ENCODE measurements at places on chromosomes 2 and 18. TPM values are rescaled to one million over a fixed set of nuclear protein-coding genes. Genes with fewer than 3 reads are reported as not detected.

Gene GNLY
- total RNA-seq = 1.8 TPM

Gene IL36B
- total RNA-seq = not detected

Gene PDCD1
- 3.5 TPM for total RNA-seq

Gene CYP27A1
- 0.49 TPM for total RNA-seq

DNA sequence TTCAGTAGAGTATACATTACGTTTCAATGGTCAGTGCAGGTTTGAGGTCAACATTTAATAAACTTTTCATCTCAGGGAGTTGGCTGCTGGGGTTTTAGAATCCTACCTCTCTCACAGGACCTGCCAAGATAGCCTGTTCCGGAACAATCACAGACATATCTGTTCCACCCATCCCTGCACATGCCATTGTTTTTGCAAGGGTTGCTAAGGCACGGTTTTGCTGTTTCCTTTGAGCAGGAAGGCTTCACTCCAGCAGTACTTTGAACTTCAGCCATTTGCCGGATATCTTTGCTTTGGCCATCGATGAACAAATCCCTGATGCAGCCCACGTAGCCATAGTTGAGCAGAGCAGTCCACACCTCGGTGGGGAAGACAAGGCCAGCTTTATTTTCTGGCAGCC, 493.8 kb downstream of the NRXN1 start:
- no peak for DNase-seq
- H3K36me3 ChIP-seq = no peaks in the 10 kb centered on the region
- H3K27ac ChIP-seq = no peak overlapping the region
- H3K4me1 ChIP-seq = no peaks in the 10 kb centered on the region
- no peaks in the 10 kb centered on the region for H3K27me3 ChIP-seq
- no peak overlapping the region for H3K4me3 ChIP-seq

- H3K4me3 ChIP-seq = no peak overlapping the region
- no peak overlapping the region for H3K27ac ChIP-seq
- H3K27me3 ChIP-seq = no peaks in the 10 kb centered on the region
- H3K36me3 ChIP-seq = no peaks in the 10 kb centered on the region
- no peak for DNase-seq
- H3K4me1 ChIP-seq = no peaks in the 10 kb centered on the region
These were observed 95.2 kb downstream of the NAB1 start for GRCh38 chr2:190744041-190744440.

DNA sequence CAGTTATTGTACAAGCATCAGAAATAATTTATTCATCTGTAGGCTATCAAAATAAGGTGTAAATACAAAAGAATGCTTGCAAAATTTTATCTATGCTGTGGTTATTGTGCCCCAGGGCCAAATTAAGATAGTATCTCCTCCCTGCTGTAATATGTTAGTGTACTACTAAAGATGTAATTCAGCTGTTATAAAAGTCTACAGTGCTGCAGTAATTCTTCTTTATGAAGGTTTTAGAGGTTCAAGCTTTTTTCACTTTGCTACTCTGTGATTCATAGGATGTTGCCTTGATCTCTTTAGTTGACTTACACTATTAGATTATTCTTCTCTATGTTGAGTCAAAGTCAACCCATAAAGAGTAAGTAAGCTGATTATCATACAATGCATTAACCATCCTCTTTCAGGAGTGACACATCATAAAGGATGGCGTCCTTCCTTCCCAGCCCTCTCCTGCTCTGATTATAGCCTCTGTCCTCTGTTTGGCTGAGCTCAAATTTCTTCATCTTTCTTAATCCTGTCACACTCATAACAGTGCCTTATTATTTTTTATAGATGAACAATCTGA, 29.3 kb upstream of the DYNAP start:
- peaks cover 3% of the 10 kb centered on the region for H3K27me3 ChIP-seq
- no peaks in the 10 kb centered on the region for H3K36me3 ChIP-seq
- H3K4me3 ChIP-seq = no peak overlapping the region
- no peak for DNase-seq

GRCh38 chr18:78612801-78613200, 366.8 kb upstream of the SALL3 start:
- no peaks in the 10 kb centered on the region for H3K36me3 ChIP-seq
- H3K4me3 ChIP-seq = no peak overlapping the region
- DNase-seq = no peak
- H3K27me3 ChIP-seq = no peaks in the 10 kb centered on the region

GRCh38 chr2:27569398-27569797, 13.4 kb upstream of the ZNF512 start:
- no peaks in the 10 kb centered on the region for H3K4me1 ChIP-seq
- no peak for DNase-seq
- no peak overlapping the region for H3K27ac ChIP-seq
- H3K4me3 ChIP-seq = no peak overlapping the region
- H3K27me3 ChIP-seq = peaks cover 41% of the 10 kb centered on the region

DNA sequence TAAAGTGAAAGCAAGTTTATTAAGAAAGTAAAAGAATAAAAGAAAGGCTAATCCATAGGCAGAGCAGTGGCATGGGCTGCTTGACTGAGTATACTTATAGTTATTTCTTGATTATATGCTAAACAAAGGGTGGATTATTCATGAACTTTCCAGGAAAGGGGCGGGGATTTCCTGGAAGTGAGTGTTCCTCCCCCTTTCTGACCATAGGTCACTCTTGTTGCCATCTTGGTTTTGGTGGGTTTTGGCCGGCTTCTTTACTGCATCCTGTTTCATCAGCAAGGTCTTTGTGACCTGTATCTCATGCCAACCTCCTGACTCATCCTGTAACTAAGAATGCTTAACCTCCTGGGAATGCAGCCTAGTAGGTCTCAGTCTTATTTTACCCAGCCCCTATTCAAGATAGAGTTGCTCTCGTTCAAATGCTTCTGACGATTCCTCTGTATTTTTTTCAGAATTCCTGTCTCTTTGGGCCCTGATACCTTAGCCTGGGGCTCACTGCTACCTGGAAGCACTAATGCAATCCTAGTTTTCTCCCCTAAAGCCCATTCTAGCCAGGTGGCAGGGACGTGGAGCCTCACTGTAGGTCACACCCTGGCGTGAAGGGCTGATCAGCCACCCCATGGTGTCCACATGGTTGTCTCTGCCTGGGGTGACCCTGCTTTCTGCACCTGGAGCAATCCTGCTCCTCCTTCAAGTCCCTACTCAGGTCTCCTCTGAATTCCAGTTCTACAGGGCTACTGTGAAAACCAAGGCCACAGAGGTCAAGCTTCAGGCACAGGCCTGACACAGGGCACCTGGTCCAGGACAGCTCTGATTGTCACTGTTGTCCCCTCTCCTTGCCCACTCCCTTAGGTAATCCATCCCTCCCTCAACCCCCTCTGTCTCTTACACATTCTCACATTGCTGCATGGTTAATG, 6.0 kb upstream of the SLC35F6 start:
- peaks cover 8% of the 10 kb centered on the region for H3K4me1 ChIP-seq
- no peak overlapping the region for H3K4me3 ChIP-seq
- no peaks in the 10 kb centered on the region for H3K36me3 ChIP-seq

DNA sequence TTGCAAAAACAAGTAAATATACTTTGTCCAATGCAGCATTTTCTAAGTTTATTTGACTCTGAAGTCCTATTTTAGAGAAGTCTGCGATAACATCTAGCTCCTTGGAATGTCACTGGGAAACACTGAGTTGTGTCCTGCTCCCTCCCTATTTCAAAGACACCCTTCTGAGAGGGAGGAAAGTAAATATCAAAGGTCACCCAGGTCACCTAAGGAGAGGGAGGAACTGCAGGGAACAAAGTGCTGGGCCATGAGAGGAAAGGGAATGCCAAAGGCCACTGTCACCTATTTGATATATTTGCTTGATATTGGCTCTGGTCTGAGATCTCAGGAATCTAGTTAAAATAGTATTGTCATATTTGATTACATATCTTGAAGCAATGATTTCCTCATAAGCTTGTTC, 201.3 kb downstream of the GCA start:
- no peak for DNase-seq
- no peaks in the 10 kb centered on the region for H3K4me1 ChIP-seq
- H3K27me3 ChIP-seq = no peaks in the 10 kb centered on the region

GRCh38 chr2:190407662-190408537, at the start of gene MFSD6:
TSS of gene MFSD6 (plus strand) at chr2:190408355. CDS start at chr2:190436030, 27,675 bp downstream.
- no peaks in the 10 kb centered on the region for H3K27me3 ChIP-seq
- DNase-seq = peak; percentile 69

DNA sequence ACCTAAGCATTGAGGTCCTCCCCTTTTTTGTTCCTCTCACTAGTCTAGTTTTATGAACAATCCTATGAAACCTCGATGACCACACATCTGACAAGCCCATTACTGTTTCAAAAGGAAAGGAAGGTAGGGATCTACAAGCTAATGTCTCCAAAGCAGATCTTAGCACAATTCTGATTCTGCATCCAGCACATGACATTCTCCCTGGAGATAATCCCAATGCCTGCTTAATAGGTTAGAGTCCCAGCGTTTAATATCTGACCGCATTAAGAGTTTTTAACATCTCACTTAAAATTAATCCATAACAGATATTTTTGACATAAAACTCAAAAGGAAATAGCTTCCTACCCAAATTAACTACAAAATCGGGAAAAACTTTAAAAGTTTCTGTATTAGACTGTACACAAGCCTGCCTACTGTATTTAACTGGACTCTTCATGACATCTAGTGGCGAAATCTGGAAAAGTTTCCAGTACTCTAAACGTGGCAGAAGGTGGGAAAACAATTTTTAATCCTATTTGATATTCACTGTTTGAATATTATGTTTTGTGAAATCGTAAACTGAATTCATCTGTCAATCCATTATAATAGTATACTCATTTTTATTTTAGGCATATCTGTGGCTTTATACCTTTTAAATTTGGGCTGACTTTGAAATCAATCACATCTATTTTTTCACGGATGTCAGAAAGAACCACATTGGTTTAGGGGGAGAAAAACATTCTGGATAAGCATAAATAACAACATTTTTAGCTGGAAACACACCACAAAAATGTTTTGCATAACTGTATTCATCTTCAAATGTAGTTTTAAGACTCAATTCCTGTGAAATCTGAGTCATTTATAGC, 62.4 kb downstream of the TXNL1 start:
- H3K4me3 ChIP-seq = no peak overlapping the region
- no peaks in the 10 kb centered on the region for H3K36me3 ChIP-seq
- H3K27me3 ChIP-seq = peaks cover 5% of the 10 kb centered on the region
- no peaks in the 10 kb centered on the region for H3K4me1 ChIP-seq
- no peak for DNase-seq

DNA sequence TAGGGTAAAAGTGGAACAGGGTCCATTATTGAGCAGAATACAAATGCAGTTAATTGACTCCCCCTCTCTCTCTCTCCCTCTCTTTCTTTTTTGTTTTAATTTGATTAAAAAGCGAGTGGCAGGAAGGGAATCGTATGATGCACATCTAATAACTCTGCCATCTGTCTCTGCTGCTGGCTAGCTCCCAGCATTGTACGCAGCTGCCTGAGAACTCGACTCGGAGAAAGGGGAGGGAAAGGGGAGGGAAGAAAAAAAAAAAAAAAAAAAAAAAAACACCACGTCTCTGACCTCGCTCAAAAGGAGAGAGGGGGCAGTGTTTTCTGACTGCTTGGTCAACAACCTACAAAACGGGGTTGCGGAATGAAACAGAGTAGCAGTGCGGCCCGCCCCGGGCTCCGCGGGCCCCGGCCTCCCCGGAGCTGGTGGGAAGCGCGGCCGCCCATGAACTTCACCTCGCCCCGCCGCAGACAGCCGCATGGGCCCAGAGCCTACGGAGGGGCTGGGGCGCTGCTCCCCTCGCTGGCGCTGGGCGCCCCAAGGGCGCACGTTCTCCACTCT, 265.7 kb downstream of the TCF4 start:
- H3K36me3 ChIP-seq = peaks cover 24% of the 10 kb centered on the region
- peak overlapping the region; percentile 92 for H3K27ac ChIP-seq
- peaks cover 63% of the 10 kb centered on the region for H3K4me1 ChIP-seq
- peak; percentile 60 for DNase-seq
- no peaks in the 10 kb centered on the region for H3K27me3 ChIP-seq
- peak overlapping the region; percentile 90 for H3K4me3 ChIP-seq

GRCh38 chr18:63155169-63155852, 164.3 kb downstream of the BCL2 start:
- peaks cover 99% of the 10 kb centered on the region for H3K4me1 ChIP-seq
- peak overlapping the region; percentile 84 for H3K4me3 ChIP-seq
- H3K27ac ChIP-seq = peak overlapping the region; percentile 99
- H3K36me3 ChIP-seq = peaks cover 52% of the 10 kb centered on the region
- H3K27me3 ChIP-seq = no peaks in the 10 kb centered on the region
- DNase-seq = peak; percentile 73

- H3K27ac ChIP-seq = no peak overlapping the region
- no peaks in the 10 kb centered on the region for H3K4me1 ChIP-seq
- DNase-seq = no peak
- H3K4me3 ChIP-seq = no peak overlapping the region
These were observed 409.5 kb upstream of the GCFC2 start for GRCh38 chr2:76120176-76120575.

GRCh38 chr18:11780042-11780441, 71.2 kb upstream of the CHMP1B start:
- H3K36me3 ChIP-seq = no peaks in the 10 kb centered on the region
- H3K4me3 ChIP-seq = no peak overlapping the region
- no peak overlapping the region for H3K27ac ChIP-seq
- no peaks in the 10 kb centered on the region for H3K4me1 ChIP-seq
- DNase-seq = no peak

DNA sequence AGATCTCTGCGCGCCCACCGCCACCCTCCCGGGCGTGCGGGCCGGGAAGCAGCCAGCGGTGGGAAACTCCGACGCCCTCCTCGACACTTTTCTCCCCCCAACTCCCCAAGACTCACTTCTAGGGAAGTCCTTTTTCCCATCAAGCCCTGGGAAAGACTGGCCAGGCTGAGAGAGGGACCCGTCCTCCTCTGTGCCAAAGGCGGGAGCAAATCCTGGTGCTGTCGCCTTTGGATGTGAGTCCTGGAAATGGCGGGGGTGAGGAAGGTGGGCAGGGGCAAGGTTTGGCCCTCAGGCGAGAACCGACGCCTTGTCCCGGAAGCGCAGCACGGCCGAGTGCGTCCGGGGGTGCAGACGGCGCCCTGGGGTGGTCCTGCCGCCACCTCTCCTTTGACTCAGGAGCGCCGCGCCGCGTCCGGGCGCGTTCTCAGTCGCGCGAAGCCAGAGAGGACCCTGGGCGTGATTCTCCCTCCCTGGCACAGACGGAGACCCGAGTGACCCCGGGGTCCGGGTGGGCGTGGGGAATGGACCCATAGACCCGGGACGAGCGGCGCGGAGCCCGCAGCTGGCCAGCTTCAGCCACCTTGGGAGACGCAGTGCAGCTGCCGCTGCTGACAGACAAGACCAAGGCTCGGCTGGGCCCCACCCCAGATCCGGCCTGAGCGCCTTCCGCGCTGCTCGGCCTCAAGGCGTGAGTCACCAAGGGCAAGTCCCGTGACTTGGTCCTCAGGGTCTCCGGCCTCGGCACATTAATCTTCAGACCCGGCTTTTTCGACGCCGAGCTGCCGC, 3.5 kb upstream of the LBX2 start:
- peak overlapping the region; percentile 81 for H3K4me3 ChIP-seq
- peak; percentile 67 for DNase-seq
- peaks cover 70% of the 10 kb centered on the region for H3K4me1 ChIP-seq
- peaks cover 33% of the 10 kb centered on the region for H3K36me3 ChIP-seq
- H3K27me3 ChIP-seq = peaks cover 38% of the 10 kb centered on the region
- H3K27ac ChIP-seq = peak overlapping the region; percentile 63

- H3K27ac ChIP-seq = no peak overlapping the region
- no peaks in the 10 kb centered on the region for H3K4me1 ChIP-seq
- no peak overlapping the region for H3K4me3 ChIP-seq
- H3K36me3 ChIP-seq = no peaks in the 10 kb centered on the region
- no peaks in the 10 kb centered on the region for H3K27me3 ChIP-seq
These were observed 66.9 kb upstream of the CAVIN2 start for GRCh38 chr2:191913796-191914195.
